ENCODE measurements at places on chromosomes 3 and 15. TPM values are rescaled to one million over a fixed set of nuclear protein-coding genes. Genes with fewer than 3 reads are reported as not detected.

- DNase-seq = no peak
Observed at GRCh38 chr3:77606372-77606771, 566.5 kb downstream of the ROBO2 start.

DNA sequence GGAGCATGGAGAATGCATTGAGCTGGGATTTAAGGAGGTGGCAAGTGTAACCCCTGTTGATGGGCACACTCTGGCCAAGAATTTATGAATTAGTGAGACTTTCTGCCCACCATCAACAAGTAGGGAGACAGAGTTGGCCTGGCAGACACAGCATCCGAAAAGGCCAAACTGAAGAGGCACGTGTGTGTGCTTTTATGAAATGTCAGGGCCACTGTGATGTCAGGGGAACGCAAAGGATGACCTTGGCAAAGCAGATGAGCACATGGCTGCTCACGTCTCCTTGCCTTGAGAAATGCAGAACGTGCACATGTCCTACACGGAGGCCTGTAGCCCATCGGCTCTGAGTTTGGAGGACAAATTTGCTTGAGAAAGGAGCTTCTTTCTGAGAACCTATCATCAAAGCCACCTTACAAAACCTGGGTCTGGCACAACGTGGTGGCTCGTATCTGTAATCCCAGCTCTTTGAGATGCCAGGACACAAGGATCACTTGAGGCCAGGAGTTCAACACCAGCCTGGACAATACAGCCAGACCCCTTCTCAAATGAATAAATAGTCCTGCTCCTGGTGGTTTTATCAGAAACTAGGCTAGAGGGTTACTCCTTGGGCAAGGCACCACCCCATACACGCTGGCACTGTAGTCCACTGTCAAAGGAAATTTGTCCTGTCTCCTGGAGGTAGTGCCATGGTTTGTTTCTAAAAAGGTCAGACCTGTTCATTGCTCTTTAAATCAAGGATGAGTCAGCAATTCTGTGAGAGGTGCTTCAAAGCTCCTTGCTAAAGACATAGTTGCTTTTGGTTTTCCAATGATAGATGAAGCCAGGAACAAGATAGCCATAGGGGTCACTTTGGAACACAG, 941 bp upstream of the SH3BP5 start:
- DNase-seq = peak; percentile 66

DNA sequence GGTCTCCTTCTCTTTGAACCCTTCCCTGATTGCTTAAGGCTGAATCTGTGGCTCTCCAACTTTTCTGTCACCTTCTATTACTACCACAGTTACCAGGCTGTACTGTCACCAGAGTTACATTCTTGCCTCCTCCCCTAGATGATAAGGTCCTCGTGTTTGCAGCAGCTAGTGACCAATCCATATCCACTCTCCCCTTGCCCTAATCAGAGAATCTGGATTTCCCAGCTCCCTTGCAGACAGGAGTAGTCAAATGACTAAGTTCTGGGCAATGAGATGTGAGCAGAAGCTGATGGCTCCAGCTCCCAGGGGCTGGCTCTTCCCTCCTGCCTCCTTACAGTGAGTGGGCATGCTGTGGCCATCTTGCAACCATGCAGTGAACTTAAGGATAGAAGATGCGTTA, 95.4 kb upstream of the VGLL4 start:
- no peak for DNase-seq

The ALS2CL gene
- total RNA-seq = 6.2 TPM
